Activated T-cell treated with anti-CD3 and anti-CD28 coated beads for 48 hours (primary cell): ENCODE measurements at places on chromosomes 7 and 10.

- DNase-seq = no peak
These were observed 155.6 kb upstream of the GHITM start for GRCh38 chr10:83983578-83984255.

DNA sequence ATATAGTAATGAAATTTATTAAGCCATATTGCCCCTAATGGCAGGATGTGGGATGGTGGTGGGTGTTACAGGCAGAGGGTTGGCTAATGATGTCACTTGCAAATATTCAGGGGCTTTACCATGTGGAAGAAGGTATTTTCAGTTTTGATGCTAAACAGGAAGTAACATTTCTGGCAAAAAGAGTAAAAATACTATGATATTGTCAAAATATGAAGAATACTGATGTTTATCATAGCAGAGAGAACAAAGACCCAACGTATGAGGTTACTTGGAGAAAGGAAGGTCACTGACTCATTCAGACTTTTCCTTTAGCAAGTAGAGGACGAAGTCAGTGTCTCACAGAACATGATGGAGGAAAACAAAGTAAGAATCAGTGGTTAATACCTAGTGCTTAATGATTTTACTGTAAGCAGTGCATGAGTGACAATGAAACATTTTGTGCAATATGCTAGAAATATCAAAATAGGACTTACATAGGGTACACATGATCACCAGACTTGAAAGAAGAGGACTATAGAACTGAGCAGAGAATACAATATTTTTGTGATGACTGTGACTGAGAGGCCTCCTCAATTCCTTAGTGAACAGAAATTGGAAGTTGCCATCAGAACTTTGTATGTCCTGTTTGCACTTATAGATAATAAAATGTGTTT lies 89.7 kb upstream of the STEAP4 start:
- DNase-seq = no peak

DNA sequence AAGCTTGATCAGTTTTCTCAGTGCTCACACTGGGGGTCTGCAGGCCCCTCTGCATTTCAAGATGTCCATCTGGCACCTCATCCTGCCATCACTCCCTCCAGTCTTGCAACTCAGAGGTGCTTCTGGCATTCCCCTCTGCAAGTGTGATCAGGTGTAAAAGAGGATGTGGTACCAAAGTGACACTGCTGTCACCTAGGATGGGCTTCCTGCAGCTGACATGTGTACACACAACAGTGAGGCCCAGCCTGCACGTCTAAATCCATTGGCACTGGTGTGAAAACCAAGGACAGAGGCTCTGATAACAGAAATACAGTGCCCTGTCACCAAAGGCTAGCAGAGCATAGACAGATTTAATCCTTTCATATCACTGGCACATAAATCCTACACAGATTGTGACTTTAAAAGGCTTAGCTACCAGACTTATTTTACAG lies 162.5 kb upstream of the CELF2 start:
- no peak for DNase-seq

DNA sequence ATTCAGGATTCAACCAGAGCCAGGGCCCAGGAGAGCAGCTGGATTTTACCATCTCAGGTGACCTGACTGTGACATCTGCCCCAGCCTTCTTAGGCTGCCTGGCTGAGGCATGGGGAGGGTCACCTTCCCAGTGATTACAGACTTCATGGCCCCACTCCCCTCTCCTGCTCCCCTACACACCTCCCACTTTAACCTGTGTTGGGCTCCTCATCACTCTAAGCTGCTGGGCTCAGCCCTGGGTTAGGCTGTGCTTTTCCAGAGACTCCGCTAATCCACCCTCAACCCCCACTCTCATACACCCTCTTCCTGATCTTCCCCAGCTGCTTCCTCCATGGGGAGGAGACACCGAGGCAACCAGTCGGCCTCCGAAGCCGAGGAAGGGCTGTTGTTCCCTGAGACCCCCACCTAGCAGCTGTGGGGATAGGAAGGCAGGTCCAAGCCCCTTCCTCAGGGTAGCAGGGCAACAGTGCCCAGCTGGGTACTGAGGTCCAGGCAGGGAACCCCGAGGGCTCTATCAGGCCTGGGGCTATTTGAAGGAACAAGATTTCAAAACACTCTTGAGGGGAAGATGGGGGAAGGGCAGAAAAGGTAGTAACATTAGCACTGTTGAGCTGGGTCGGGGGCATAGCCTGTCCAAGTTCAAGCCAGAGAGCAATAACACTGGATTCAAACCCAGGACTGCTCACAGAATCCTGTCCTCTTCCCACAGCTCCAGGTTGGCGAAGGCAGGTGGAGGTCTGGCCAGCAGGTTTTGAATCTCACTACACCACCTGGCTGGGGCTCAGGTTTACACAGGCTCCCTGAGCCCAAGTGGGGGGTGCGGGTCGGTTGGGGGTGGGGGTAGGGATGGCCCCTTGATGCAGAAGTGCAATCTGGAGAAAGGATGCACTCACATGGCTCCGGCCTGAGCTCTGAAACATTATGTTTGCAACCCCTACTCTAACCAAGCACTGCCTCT lies 1.8 kb downstream of the IMPDH1 start:
- no peak for DNase-seq

DNA sequence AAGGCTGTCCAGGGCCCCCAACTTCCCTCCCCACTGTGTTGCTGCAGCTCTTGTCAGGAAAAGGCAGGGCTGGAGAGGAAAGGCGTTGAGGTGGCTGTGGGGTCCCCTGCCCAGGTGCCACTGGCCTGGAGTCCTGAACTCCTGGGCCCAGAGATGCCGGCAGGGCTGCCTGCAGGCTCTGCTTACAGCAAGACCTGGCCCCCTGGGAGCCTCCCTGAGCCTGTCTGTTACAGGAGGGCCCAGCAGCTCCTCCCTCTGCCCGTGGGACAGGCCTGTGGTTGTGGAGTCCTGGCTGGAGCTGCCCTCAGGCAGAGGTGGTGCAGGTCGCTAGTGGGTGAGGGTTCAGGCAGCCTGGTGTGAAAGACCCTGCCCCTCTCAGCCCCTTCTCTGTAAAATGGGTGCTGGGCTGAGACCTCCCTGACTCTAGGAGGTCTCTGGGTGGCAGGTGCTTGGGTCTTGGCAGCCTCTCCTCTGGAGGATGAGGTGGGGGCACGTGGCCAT lies 9.9 kb downstream of the ANTXRL start:
- no peak for DNase-seq

DNA sequence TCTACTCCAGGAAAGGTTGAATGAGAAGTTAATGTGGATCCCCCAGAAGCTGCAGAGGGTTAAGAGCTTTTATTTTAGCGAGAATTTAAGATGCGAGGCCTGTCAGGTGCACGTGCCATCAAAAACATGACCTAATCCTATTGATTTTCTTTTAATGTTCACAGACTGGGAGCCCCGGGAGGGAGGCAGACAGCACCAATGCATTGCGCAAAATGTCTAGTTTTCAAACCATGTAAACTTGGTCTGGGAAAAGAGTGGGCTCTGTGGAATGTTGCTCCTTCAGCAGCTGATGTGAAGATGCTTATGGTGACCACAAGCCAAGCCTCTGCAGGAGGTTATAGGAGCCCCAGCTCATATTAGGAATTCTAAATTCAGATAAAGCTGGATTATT lies 172.0 kb upstream of the ITGB1 start:
- no peak for DNase-seq
